ENCODE measurements at places on chromosomes 12 and 14. TPM values are rescaled to one million over a fixed set of nuclear protein-coding genes. Genes with fewer than 3 reads are reported as not detected.

SLC17A8 gene
- total RNA-seq, result not detected

DNA sequence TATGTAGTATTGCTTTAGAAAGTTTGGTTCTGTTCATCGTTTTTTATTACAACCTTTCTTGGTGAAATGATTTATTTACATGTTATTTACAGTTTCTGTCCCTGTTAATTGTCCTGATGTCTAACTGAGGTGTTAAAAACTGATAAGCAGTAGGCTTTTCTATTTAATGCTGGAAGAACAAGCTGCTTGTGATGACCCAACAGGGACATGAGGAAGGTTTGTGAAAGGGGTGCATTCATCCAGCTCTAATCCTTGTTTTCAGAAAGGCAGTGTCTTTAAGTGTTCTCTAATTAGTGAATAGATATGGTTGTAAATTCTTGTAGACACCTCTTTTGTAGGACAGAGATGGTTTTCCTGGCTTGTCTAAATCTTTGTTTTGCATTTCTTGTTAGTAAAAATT is 191.4 kb downstream of the FOXA1 start:
- H3K4me1 ChIP-seq, result no peaks in the 10 kb centered on the region
- no peak for DNase-seq
- no peak overlapping the region for H3K27ac ChIP-seq
- H3K4me3 ChIP-seq, result no peak overlapping the region
- no peaks in the 10 kb centered on the region for H3K36me3 ChIP-seq
- no peaks in the 10 kb centered on the region for H3K27me3 ChIP-seq

- no peaks in the 10 kb centered on the region for H3K4me1 ChIP-seq
- no peaks in the 10 kb centered on the region for H3K36me3 ChIP-seq
- DNase-seq, result no peak
- no peak overlapping the region for H3K27ac ChIP-seq
- no peak overlapping the region for H3K4me3 ChIP-seq
Observed at GRCh38 chr12:131034631-131035244, 81.0 kb downstream of the ADGRD1 start.

- peaks cover 18% of the 10 kb centered on the region for H3K4me1 ChIP-seq
- no peaks in the 10 kb centered on the region for H3K27me3 ChIP-seq
- no peak overlapping the region for H3K27ac ChIP-seq
- no peak overlapping the region for H3K4me3 ChIP-seq
- no peak for DNase-seq
Observed at GRCh38 chr12:119713551-119714031, 45.7 kb downstream of the PRKAB1 start.

GRCh38 chr14:51750542-51750941 is 98.8 kb downstream of the FRMD6 start:
- H3K36me3 ChIP-seq, result no peaks in the 10 kb centered on the region
- no peak overlapping the region for H3K4me3 ChIP-seq
- H3K4me1 ChIP-seq, result peaks cover 5% of the 10 kb centered on the region
- H3K27me3 ChIP-seq, result no peaks in the 10 kb centered on the region
- DNase-seq, result no peak
- H3K27ac ChIP-seq, result no peak overlapping the region

- H3K27ac ChIP-seq, result no peak overlapping the region
- H3K4me1 ChIP-seq, result no peaks in the 10 kb centered on the region
- H3K27me3 ChIP-seq, result no peaks in the 10 kb centered on the region
- no peaks in the 10 kb centered on the region for H3K36me3 ChIP-seq
- no peak for DNase-seq
- H3K4me3 ChIP-seq, result no peak overlapping the region
Observed at GRCh38 chr14:77204459-77204771, 22.8 kb downstream of the TMEM63C start.

DIO2 gene
- total RNA-seq, result 27.3 TPM

SIRT4 gene
- total RNA-seq, result 0.60 TPM

GRCh38 chr14:36339816-36340215 is 19.4 kb upstream of the MBIP start:
- H3K4me1 ChIP-seq, result no peaks in the 10 kb centered on the region
- peaks cover 8% of the 10 kb centered on the region for H3K27me3 ChIP-seq

SLC5A8 gene
- total RNA-seq, result not detected

AMN gene
- total RNA-seq, result not detected

VCPKMT gene
- total RNA-seq, result 13.4 TPM

HOXC13 gene
- 6.0 TPM for total RNA-seq

DDN gene
- total RNA-seq, result not detected

- DNase-seq, result no peak
- H3K4me3 ChIP-seq, result no peak overlapping the region
- no peaks in the 10 kb centered on the region for H3K4me1 ChIP-seq
- H3K27me3 ChIP-seq, result no peaks in the 10 kb centered on the region
- no peak overlapping the region for H3K27ac ChIP-seq
Observed at GRCh38 chr12:18939051-18939450, 190.5 kb upstream of the PLEKHA5 start.
